ENCODE measurements at places on chromosomes 16 and 17.

GRCh38 chr17:75950421-75950820 lies 9.6 kb upstream of the FBF1 start:
- no peak for DNase-seq

DNA sequence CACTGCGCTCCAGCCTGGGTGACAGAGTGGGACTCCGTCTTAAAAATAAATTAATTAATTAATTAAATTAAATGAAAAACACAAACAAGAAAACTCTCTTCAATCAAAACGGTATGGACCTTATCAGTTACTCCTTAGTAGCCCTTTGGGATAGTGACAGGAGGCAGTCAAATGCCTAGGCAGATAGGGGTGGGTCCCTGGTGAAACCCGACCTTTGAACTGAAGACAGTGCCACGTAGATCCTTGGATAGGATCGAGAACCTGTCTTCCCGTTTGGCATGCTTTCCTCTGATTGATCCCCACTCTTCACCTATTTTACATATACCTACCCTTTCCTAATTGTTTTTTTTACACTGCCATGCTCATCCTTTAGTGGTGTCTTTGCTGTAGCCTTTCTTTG lies 22.2 kb upstream of the DHRS7B start:
- no peak for DNase-seq

GRCh38 chr17:69764146-69764545 lies 310.9 kb upstream of the KCNJ16 start:
- DNase-seq = no peak

GRCh38 chr17:7782240-7782639 lies 51.8 kb upstream of the KDM6B start:
- DNase-seq = peak; percentile 19

DNA sequence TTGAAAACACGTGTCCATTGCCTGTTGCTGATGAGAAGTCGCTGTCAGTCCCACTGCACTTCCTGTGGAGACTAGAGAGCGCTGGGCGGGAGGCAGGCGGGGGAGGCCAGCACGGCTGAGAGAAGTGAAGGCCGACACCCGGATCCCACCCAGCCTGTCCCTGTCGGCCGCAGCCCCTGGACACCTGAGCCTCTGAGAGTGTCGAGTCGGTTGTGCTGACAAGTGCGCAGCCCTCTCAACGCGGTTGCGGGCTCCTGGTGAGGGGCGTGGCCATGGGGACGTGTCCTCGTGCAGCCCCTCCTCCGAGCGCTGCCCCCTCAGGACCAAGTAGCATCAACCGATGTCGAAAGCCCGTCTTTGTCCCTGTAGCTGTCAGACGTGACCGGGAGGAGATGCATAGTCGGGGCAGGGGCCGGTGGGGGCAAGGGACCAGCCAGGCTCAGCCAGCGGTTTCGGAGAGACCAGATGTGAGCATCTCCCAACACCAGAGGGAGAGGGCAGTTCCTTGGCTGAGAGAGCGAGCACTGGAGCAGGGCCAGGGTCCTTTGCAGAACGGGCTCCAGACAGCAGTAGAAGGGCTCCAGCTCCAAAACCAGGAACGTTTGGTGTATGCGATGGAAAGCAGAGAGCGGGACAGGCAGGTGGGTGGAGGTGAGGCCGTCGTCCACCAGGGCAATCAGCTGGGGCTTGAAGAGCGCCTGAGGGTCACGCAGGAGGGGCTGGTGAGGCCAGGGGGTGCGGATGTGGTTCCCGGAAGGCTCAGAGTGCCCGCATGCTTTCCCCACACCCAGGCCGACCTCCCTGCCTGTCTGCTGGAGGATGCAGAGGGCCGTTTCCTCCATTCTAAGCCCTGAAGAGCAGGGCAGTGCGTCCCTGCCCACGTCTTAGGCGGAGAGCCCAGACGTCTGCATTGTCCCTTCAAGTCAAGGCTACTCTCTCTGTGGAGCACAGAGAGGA lies 43.3 kb upstream of the CHMP6 start:
- DNase-seq = no peak

- DNase-seq = no peak
Measured at GRCh38 chr17:17603895-17604225, 12.4 kb upstream of the PEMT start.

- no peak for DNase-seq
Measured at GRCh38 chr16:68907781-68908181, 64.5 kb downstream of the TANGO6 start.

GRCh38 chr17:47948706-47949196 lies 7.4 kb downstream of the PNPO start:
- DNase-seq = no peak

GRCh38 chr16:57838161-57838560 lies 35.9 kb upstream of the KIFC3 start:
- DNase-seq = no peak

DNA sequence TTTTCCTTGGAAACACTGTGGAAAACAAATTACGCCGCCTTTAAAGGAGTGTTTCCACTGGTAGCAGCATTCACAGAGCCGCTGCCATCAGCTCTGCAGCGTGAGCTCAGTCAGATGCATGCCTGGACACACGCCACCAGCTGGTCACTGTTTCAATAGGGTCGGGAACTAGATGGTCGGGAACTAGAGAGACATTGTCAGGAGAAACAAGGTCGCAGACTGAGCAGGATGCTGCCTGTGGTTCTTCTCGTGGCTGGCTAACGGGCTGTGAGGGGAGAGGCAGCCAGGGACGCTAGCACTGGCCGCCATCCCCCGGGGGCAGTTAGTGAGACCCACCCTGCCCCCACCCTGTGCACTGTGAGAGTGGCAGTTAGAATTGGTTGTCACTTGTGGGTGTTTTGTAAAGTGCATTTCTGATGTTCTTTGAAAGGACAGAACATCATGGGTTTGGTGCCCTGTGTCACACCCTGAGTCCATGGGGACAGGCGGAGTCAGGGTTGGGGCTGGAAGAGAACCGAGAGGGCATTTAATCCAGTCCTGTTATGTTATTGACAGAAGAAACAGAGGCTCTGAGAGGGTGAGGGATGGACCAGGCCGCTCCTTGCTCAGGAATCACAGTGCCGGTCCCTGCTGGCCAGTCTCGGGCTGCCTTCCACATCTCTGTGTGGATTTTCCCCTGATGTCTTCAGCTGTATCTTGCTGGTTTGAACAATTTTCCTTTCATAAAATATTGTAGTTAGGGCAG lies 86.3 kb downstream of the SPECC1 start:
- DNase-seq = no peak

DNA sequence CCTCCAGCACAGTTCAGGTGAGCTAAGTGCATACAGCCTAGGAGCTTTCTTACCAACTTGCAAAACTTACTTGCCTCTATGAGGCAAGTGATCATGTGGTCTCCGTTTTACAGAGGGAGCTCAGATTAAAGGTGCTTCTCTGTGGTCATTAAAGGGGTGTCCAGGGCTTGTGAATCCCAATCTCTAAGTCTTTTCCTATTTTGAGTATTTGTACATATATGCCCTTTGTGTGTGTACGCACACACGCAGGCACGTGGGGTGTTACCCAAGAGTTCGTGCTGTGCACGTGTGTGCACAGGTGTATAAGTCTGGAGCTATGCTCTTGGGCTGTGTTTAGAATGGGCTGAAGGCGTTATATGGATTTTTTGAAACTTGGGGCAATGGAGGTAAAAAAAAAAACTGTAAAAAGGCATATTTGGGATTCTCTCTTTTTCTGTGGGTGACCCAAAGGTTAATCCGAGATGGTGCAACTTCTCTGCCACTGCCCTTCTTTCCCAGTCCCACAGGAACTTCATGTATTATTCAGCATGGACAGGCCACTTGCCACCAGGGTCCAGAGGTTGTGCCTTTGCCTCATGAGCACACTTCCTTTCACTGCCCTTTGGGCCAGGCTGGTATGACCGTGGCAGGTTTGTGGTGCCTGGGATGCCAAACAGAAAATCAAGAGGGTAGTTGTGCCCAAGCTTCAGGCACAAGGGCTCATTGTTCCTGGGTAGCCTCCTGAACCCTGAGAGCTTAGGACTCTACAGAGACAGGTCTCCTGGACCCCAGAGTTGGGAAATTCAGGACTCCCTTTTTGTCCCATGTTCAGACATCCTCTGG lies 1.5 kb downstream of the ABCC3 start:
- no peak for DNase-seq

DNA sequence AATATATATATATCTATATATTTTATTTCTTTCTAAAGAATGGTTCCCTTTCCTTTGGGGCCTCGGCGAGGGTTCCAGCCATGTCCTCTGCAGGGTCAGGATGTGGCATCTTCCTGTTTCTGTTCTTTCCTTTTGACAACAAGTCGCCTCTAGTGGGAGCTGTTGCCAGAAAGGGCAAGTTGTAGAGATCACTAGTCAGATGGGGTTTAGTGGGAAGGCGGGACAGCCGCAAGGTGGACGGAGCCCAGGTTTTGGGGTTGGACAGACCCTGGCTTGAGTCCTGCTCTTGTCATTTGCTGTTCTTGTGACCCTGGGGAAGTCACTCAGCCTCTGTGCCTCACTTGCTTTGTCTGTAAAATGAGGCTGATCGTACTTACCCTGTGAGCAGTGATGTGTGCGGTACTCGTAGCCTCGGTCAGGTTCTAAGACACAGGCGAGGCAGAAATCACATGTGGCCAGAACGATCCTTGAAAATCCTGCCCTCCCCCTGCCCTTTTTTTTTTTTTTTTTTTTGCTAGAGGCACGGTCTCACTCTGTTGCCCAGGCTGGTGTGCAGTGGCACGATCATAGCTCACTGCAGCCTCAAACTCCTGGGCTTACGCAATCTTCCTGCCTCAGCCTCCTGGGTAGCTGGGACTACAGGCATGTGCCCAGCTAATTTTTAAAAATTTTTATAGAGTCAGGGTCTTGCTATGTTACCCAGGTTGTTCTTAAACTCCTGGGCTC lies 80.1 kb downstream of the ABCC6 start:
- DNase-seq = no peak

DNA sequence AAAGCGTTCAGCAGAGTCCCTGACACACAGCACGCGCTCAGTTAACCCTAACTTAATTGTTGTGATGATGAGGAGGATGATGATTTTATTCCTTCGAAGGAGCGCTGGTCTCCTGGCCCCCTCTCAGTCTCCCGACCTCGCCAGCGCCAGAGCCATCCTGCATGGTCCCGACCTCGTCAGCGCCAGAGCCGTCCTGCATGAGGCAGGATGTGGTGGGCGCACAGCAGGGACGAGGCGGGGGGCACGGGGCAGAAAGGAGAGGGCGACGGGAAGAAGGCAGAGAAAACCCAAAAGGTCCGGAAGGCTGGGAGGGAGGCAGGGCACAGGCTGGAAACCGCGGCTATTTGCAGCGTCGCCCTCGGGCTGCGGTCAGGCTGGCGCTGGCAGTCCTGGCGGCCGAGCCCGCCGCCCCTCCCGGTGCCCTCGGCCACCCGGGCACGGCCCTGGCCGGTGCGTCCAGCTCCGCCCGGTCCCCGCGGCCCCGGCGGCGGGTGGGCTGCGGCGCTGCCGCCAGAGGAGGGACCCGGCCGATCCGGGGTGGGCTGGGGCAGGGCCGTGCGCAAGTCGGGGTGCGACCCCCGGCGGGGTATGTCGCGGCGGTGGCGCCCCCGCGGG lies 3.0 kb upstream of the TAC4 start:
- no peak for DNase-seq

DNA sequence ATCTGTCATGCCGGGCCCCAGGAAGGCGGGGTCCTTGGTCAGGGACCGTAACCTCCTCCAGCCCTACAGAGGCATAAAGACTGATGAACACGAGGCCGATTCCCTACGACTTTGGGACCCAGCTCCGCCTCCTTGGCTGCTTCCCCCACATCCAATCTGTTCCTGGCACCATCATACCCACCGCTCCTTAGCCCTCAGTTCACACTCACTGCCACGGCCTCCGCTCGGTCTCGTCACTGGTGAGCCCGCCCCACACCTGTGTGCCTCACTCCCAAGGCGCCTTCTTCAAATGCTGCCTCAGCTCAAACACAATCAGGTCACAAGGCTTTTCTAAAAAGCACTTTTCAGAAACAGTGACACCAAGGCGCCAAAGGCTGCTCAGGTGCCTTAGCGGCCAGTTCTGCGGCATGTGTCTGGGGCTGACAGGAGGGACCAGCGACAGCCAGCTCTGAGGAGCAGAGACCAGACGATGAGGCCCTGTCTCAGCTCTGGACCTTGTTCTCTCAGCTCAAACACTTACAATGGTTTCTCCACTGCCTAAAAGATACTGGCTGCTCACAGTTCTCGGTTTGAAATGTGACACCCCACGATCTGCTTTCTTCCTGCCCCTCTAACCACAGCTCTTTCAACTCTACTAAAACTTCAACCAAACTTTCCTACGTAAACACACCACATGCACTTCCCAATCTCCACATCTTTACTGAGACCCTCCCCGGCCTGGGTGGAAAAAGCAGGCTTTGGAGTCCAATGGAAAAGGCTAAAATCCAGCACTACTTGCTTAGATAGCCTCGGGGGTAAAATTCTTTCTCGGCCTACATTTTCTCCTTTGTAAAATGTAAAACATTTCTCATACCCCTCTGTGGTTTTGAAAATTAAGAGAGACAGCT lies 33.2 kb downstream of the CYB5D2 start:
- DNase-seq = peak; percentile 47

DNA sequence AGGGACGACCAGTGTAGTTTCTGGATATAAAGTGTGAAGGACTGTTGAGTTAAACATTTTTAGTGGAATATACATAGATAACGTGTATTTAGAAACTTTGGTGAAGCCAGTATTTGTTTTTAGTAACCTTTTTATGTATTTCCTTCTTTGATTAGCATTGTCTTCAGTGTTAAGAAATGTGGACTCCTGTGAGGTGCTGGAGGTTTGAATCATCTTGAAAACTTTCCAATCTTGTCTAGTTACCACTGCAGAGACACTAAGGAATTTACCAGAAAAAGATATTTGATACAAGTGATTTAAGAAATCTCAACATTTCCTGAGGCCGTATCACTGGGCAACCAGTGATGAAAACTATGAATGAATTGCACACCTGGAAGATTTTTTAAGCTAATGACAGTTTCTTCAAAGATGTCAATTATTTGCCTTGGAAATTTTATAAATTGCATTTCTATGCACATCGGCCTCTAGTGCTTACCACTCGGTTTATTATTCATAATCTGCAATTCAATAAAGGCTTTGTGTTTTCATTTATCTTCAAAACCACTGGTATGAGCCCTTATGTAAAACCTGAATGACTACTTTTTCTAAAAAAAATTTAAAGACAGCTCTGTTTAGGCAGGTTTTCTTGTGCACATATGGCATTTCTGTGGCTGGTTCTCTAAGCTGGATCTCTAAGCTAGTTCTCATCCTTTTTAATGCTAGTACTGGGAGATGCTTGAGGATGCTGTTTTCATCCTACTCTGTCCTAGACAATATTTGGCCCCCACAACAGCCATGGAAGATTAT lies 31.4 kb upstream of the ADCY7 start:
- DNase-seq = peak; percentile 31

DNA sequence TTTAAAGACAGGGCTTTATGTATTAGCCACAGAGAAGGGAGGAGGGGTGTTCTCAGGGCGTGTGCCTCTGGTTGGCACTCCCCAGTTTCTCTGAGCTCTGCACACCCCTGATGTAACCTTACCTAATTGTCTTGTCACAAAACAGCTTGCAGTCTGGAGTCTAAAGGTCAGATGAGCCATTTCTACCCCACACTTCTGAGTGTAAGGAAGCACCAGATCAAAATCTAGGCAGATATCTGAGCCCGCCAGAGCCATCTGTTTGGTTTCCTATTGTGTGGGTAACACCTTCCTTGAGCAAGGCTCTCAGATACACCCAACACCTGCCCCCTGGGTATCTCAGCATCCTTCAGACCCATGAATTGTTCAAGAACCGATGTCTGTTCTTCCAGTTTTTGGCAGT lies 15.5 kb downstream of the CDH1 start:
- DNase-seq = no peak

Measured in astrocyte of the cerebellum (primary cell).